ENCODE measurements at places on chromosomes 4 and X.

- no peak for DNase-seq
These were observed 6.1 kb upstream of the BDH2 start for GRCh38 chr4:103105558-103106356.

GRCh38 chr4:103443324-103443723 is 245.2 kb upstream of the CENPE start:
- DNase-seq = no peak

DNA sequence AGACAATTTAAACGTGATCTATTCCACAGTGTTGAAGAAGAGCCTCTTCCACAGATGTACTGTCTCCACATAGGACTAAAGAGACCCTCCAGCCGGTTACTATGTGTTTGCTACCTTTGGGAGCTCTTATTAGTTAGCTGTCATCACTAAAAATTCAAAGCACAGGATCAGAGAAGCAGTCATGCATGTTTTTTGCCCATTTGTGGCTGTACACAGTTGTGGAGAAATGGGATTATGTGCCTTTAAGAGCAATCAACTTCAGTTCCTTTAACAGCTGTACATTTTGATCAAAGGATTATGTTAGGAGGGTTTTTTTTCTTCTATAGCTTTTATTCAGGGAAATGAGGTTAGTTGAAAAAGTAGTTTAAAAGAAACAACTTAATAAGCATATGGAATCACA is 149.0 kb upstream of the SPOCK3 start:
- no peak for DNase-seq

DNA sequence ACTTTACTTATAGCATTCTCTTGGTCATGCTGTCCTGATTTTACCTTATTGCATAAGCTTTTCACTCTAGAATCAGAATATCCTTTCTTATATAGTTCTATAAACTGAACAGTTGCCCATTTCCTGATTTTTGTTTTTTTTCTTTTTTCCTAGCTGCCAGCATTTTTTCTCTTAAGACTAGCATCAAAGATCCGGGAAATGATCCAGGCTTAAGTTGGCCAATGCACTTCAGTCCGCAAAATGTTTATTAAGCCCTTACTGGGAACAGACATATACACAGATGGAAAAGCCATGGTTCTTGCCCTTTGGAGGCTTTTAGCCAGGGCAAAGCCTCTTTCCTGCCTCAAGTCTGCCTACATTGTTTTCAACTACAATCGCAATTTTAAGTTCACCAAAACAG is 10.1 kb upstream of the BMP2K start:
- DNase-seq = no peak

- DNase-seq = no peak
These were observed 69.0 kb downstream of the GATB start for GRCh38 chr4:151691639-151692442.

DNA sequence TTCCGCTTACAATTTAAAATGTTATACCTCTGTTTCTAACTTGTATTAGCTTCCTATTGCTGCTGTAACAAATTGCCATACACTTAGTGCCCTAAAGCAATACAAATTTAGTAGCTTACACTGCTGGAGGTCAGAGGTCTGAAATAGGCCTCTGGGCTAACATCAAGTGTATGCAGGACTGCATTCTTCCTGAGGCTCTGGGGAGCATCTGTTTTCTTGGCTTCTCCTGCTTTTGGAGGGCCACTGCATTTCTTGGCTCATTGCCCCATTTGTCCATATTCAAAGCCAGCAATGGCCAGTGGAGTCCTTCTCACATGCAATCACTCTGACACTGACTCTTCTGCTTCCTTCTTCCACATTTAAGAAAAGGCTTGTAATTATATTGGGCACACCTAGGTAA is 639.8 kb upstream of the INTU start:
- no peak for DNase-seq

GRCh38 chrX:100379388-100379986 is 30.6 kb downstream of the PCDH19 start:
- DNase-seq = no peak

DNA sequence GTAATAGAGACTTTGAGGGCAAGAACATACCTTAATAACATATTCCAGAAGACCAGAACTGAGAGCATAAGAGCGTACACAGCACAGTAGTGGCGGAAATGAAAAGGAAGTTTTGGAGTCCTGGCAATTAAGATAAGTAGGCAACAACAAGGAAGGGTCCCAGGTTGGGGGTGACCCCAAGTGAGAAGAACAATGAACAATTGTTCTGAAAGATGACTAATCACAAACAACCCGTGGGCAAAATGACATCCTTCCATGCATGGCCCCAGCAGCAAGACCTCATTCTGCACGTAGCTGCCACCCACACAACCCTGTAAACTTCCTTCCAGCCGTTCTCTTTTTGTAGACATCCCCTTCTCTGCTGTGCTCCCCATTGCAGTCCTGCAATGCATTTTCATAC is 384.4 kb upstream of the PABPC4L start:
- no peak for DNase-seq

DNA sequence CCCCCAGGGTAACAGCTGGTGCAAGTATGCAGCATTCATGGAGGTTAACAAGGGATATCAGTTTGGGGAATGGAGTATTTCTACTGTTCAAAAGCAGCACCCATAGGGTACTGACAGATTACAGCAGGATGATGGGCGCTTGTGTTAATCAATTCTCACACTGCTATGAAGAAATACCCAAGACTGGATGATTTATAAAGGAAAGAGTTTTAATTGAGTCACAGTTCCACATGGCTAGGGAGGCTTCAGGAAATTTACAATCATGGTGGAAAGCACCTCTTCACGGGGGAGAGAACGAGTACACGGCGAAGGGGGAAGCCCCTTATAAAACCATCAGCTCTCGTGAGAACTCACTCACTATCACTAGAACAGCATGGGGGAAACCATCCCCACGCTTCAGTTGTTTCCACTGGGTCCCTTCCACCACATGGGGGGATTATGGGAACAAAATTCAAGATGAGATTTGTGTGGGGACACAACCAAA is 64.1 kb downstream of the TNIP2 start:
- DNase-seq = no peak

DNA sequence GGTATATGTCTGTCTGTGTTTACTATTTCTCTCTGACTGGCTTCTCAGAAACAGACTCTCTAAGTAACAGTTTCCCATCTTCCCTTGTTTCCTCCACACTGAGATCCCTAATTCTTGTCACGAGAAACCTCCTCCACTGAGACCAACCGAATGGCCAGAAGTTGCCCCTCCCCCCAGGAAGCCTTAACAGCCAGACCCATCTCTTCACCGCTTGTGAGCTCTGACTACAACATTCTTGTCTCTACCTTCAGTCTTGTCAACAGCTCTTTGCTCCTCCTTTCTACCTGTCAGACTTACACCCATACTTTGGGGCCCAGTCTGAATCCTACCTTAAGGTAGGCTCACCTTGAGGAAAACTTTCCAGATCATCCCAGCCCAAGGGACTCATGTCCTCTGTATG is 90.8 kb downstream of the NHSL2 start:
- no peak for DNase-seq

DNA sequence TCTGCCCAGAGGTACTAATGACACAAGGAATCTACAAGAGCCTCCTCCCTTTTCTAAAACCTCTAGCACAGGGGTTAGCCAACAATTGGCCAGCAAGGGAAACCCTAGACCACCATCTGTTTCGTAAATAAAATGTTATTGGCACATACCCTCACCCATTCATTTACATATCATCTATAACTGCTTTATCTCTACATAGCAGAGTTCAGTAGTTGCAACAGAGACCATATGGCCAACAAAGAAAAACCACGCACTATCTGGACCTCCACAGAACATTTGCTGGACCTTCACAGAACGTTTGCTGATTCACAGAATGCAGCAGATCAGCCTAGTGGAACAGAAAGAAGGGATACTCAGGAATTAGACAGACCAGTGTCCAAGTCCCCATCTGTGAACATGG is 9.4 kb downstream of the SLC2A9 start:
- DNase-seq = no peak

- peak; percentile 91 for DNase-seq
These were observed 82.6 kb downstream of the HADH start for GRCh38 chr4:108072300-108072699.

DNA sequence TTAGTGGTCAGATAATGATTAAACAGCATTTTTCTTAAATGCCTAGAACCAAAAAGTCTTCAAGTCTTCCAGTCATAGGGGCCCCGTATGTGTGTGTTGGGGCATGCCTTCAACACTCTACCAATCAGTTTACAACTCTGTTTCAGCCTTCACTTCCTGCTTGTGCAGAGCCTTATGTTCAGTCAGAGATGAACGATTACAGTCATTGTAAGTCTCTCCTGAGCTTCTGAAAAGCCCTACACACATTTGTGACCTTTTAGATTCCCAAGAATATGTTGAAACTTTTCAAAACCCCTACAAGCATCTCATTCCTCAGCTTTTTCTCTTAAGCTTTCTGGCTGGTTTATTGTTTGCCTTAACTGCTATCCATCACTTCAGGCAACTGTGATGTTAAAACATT is 591.2 kb downstream of the ZNF674 start:
- DNase-seq = no peak

DNA sequence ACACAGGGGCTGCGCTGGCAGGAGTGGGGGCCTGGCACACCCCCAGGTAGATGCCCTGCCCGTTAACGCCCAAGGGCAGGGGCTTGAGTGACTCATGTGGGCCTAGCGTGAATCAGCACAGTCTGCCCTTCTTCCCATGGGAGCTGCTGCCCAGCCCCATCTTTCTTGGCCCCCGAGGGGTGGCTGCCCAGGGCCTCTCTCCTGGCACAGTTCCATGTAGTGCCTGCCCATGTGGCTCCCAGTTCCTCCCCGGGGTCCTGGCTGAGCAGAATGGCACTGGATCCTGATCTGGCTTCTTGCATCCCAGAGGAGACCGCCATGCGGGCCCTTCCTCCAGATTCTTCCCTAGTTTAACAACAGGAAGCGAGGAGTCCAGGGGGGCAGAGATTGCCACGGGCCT is 2.1 kb upstream of the AVPR2 start:
- DNase-seq = no peak

GRCh38 chrX:102113367-102113766 is 12.1 kb upstream of the TCEAL2 start:
- no peak for DNase-seq

GRCh38 chr4:26503427-26503826 is 13.1 kb upstream of the CCKAR start:
- no peak for DNase-seq

GRCh38 chr4:7459471-7459870 is 24.7 kb upstream of the PSAPL1 start:
- no peak for DNase-seq

DNA sequence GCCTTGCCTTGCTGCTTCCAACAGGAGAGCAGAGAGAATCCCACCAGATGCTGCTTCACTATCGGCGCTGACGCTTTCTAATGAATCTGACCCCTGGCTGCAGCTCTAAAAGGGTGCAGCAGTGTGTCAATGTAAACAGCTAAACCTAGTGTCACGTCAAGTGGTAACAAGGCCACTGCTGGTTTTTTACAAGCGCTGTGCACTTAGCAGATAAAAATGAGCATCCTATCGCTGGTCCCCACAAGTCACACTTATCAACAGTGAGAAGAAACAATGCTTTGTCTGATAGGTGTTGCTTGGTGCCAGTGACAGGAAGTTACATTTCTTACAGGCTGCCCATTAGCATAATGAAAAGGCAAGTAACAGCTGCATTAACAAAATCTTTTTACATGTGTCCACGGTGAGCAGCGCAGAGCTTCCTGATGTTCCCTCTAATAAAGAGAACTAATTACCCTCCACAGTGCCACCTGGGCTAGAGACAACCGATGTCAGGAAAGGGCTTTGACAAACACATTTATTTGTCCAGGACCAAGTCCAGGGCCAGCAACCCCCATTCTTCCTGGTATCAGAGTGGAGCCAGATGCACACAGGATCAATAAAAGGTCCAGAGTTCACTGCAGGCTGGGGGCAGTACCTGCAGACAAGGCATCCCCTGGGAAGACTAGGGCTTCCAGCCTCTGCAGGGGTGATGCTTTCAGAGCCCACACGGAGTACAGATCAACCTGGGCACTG is 176.0 kb downstream of the MGST2 start:
- peak; percentile 72 for DNase-seq

All from NCI-H1417 treated with DMSO at 0.1 percent for 48 hours (cell line).